ENCODE measurements at places on chromosomes 4 and X.
A peak's percentile ranks its signal among the peaks of the same experiment; 100 is the strongest.

- no peak for DNase-seq
These were observed 19.1 kb upstream of the S100P start for GRCh38 chr4:6674500-6675149.

DNA sequence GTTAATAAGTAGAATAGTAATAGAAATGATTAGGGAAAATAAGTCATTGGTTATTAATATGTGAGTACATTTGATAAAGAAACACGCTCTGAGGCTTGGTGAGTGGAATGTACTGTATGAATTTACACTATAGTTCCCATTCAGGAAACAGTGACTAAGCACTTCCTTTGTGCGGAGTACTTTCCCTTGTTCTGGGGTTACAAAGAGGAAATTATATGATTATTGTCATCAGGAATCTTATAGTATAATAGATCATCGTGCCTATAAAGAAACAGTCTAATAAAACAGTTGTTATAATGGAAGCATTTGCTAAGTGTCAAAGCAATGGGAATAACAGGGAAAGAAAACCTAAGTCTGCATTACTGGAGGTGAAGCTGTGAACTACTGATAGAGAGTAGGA is 138.0 kb downstream of the RPA4 start:
- no peak for DNase-seq

GRCh38 chrX:100395781-100396180 is 14.3 kb downstream of the PCDH19 start:
- no peak for DNase-seq

DNA sequence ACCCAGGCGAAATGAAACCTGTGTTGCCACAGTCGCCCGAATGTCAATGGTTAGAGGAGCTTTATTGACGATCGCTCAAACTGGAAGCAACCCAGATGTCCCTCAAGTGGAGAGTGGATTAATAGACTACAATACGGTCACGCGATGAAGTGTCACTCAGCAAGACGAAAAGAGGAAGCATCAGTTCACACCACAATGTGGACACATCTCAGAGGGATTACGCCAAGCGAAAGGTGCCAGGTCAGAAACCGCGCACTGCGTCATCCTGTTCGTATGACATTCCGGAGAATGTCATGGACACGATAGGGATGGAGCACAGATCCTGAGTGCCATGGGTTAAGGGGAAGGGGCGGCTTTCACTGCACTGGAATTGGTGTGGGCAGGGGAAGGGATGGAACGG is 111.7 kb downstream of the HMX1 start:
- no peak for DNase-seq

- DNase-seq, result no peak
These were observed 752 bp downstream of the MBTPS2 start for GRCh38 chrX:21840193-21840545.

DNA sequence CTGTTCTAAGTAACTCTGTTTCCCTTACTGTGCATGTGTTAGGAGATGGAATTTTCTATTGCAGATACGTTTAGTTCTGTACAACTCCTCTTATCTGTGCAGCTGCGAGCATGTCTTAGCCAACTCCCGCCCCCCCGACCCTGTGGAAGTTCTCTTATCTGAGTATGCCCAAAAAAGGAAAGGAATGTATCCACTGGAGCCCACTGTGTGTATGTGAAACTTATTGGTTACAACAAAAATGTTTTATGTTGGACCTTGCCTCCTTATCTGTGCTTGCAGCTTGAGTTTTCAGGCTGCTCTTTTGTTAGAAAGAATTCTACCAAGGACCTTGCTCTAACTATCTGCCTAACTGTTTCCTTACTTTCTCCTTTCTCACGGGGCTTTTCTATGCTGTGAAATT is 24.2 kb upstream of the DCAF8L2 start:
- no peak for DNase-seq

GRCh38 chr4:65868096-65868824 is 198.0 kb upstream of the EPHA5 start:
- no peak for DNase-seq

DNA sequence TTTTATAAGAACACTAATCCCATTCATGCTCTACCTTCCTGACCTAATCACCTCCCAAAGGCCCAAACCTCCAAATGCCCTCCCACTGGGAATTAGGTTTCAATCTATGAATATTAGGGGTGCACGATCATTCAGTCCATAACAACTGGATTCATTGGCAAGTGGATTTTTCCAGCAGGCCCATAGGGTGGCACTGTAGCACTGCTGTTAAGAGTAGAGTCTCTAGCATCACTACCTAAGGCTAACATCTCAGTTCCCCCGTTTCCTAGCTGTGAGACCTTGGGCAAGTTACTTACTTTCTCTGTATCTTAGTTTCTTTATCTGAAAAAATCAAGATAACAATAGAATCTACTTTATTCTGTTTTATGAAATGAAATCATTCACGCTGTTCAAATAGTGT is 315.8 kb downstream of the STIM2 start:
- DNase-seq, result peak; percentile 41

- DNase-seq, result no peak
These were observed 27.8 kb upstream of the WDFY3 start for GRCh38 chr4:84994280-84994679.

DNA sequence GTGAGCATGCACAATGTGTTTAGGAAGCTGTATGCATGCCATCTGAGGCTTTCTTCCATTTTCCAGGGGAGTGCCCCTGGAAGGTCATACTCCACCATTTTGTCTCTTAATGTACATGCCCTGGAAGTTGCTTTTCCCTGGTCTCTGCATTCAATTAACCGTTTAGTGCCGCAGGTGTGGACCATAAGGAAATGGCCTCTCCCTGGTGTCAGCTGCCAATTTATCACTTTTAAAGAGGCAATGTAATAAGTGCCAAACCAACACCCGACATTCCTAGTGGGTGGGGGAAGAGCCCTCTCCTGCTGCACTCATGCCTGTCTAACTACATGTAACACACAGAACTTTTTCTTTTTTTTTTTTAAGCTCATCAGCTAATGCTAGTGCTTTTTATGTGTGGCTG is 7.1 kb upstream of the BST1 start:
- no peak for DNase-seq

DNA sequence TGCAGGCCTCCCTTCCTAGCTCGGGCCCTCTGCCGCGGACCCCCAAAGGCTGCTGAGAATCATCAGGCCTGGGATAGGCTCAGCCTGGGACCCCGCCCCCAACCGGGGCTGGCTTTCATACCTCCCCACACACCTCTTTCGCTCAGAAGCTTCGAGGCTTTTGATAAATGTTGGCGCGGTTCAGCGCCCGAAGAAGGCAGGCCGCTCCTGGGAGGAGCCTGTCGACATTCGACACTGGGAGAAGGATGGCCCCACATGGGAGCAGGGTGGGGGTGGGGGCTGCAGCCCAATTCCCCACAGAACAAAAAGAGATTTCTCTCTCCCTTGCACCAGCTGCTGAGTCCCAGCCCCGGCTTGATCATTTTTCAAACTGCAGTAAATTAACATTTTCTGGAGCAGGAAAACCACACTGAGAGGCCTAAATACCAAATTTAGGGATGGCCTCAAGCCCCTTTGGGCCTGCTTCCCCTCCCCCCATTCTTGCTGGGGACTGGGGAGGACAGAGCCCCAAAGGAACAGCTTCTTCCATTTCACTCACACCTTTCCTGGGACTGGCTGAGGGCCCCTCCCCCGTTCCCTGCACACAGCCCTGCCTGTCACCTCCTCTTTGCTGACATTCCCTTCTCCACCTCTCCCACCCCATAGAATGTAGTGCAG is 112.9 kb upstream of the PJA1 start:
- no peak for DNase-seq

Measured in glutamatergic neuron (in vitro differentiated cells).